Esophagus mucosa (tissue), 1 donor: ENCODE measurements at places on chromosomes 11 and 22. TPM values are rescaled to one million over a fixed set of nuclear protein-coding genes. Genes with fewer than 3 reads are reported as not detected.

GRCh38 chr22:25403811-25404471 is 160.5 kb upstream of the GRK3 start:
- no peak for ATAC-seq

Gene KRTAP5-11
- total RNA-seq = not detected

DNA sequence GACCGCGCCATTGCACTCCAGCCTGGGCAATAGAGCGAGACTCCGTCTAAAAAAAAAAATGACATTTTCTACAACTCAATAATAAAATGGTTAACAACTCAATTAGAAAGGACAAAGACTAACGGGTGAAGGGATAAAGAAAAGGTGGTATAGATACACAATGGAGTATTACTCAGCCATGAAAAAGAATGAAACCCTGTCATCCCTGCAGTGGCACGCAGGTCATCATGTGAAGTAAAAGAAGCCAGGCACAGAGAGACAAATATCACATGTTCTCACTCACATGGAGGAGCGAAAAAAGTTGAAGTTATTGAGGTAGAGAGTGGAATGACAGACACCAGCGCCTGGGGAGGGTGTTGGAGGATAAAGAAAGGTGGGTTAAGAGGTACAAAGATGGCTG is 39.0 kb downstream of the WNT7B start:
- no peak for ATAC-seq

DNA sequence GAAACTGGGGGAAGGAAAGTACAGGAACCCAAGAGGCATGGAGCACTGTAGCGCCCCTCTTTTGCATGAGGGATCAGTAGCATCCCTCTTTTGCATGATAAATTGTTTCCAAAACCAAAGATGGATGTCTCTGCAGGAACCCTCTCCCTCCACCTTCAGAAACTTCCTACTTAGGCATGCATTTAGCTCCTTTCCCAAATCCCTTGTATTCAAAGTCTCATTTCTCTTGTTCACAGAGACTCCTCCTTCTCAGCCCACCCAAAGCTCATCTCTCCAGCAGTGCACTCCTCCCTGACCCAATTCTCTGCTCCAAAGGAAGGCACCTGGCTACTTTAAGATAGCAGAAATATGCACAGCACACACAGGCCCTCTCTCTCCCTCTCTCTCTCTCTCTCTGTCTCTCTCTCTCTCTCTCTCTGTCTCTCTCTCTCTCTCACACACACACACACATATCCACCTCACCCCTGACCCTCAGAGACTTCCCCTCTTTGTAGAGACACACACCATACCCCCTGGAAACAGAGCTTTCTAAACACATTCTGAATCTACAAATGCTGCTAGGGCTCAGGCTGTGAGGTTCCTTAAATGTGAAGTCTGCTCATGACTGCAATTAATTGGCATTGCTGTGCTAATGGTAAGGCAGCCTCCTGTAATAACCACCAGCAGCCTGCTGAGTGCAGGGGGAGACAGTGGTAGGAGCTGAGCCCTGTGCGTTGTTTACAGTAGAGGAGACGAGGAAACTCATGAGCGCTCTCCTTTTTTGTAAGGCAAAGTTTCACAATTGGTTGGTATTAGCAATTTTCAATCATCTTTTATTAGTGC is 519.6 kb downstream of the NTM start:
- no peak for ATAC-seq

DNA sequence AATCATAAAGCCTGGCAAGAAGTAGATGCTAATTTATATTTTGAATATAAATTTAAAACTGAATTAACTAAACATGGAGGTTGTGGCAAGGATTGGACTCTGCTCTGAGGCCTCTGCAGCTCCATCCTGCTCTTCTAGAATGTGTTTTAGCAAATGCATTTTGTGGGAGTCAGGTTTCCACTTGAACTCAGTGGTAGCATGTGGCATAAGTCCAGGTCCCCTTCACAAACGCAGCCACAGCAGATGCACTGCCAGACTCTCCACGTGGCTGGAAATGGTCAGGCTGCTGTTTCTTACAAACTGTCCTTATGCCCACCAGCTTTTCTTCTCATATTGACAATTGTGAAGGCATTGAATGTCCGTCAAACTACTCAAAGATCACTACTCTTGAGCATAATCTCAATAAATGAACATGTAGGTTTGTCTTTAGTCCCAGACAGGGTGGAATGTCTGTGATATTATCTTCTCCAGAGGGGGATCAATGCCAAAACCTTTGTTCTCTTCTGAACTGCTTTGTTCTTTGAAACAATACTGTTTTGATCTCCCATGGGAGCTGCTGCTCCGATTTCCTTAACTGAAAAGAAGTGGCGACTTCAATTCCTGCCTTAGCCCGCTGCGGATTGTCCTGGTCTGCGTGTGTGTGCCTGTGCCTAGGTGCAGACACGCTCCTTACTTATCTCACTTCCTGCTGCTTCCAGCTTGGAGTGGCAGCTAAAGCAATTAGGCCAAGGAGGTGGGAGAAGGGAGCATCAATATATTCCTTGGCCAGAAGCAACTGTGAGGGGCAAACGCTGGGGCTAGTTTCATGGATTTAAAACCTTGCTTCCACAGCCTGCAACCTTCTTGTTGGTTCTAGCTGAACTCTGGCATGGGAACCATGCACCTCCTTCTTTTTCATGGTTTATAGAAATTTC is 24.2 kb downstream of the EIF4G2 start:
- no peak for ATAC-seq

DNA sequence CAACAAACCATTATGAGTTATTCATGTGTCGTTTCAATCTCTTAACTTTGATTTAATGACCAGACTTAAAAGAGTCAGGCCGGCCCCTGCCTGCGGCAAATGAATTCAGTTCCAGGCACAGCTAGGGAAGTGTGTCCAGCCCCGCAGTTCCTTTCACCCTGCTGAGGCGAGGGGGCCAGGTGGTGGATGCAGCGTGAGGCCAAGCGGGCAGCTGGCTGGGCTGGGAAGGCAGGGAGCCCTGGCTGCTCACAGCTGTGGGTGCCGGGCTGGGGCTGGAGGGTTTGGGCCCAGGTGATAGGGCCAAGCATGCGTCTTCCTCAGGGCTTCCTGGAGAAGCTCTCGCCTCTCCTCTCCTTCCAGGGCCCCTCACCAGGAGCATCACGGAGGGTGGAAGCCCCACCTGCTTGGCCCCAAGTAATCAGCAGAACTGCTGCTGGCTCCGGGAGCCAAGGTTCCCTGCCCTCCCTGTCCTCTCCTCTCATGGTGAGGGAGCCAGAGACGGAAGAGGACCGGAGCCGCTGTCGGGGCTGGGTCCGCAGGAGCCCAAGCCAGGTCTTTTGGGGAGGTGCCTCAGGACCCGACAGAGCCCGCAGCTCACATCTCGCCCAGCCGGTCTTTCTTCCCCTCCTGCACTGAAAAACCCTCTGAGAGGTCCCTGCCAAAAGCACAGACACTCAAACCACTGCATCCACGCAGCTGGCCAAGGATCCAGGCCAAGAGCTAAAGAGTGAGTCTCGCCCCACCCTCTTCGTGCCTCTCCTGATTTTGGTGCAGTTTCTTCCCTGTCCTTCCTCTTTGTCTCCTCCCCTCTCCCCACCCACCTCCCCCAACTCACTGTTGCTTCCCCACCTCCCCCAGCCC is 97.0 kb downstream of the ST3GAL4 start:
- peak; percentile 12 for ATAC-seq

DNA sequence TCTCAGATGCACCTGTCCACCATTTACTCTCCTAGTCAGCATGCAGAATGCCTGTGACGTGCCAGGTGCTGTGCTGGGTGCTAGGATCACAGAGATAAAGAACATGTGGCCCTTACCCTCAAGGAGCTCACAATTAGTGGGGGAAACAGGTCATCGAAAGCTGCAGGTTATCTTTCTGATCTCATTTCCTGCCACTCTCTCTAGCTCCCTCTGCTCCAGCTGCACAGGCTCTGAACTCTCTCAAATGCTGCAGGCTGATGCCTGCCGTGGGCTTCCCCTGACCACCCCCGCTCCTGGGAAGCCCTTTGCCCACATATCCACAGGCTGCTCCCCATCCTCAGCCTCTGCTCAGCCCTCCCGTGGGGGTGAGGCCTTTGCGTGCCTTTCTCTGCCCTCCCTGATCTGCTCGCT is 29.6 kb downstream of the SHANK3 start:
- ATAC-seq = no peak

- ATAC-seq = no peak
Observed at GRCh38 chr11:108589136-108589535, 4.4 kb downstream of the EXPH5 start.

- peak; percentile 12 for ATAC-seq
Observed at GRCh38 chr22:23192558-23192957, 12.2 kb downstream of the BCR start.
